Mucosa of descending colon (tissue), 3 donors: ENCODE measurements at places on chromosomes 11 and 22.

DNA sequence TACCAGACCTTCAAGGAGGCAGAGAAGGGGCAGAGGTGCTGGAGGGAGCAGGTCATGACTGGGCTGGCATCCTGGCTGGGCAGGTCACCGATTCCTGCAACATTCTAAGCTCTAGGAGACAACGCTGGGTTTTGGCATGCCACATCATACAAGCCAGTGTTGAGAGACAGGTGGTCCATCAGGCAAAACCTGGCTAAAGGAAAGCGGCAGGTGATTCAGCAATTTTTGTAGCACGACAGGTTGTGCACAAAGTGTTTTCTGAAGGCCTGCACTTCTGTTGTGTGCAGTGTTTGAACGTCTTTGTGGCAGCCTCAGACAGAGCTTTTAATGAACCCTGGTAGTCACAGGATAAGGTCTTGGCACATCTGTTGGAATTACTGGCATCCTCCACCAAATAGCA is 69.9 kb upstream of the BID start:
- DNase-seq: no peak

GRCh38 chr11:86360775-86361395 is 13.8 kb upstream of the CCDC81 start:
- DNase-seq: no peak

- peak; percentile 12 for DNase-seq
These were observed 28.4 kb downstream of the SHANK3 start for GRCh38 chr22:50701076-50701419.

DNA sequence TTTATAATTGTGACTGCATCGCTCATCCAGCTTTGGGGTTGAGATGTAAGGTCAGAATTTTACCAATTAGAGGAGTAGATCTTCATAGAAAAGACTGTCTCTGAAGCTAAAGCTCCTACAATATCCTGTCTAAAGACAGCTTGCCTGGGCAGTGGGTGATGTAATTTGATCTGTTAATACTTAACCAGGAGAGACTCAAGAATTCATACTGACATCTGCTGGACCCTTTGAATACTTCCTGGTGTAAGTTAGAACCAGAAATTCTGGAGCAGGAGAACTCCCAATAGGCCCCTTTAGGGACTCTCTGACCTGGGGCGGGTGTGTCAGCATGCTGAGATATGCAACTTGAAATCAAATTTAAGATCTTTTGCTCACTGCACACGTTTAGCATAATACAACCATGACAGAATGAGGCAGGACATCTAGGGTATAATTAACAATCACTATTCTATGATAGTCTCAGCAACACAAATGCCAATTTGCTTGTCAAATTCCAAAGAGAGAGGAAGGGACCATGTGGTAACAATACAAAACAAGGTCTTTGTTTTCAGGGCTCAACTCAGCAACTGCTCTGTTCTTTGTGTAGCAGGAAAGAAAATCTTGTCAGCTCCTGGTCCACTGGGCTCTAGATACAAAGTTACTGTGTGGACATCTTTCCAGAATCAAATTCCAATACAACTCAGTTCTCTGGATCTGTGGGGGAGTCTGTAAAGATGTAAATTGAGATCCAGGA is 143.9 kb downstream of the INSC start:
- no peak for DNase-seq
